Smooth muscle cell of the coronary artery (primary cell): ENCODE measurements at places on chromosomes 1 and 21. TPM values are rescaled to one million over a fixed set of nuclear protein-coding genes. Genes with fewer than 3 reads are reported as not detected.

Gene PGLYRP4
- total RNA-seq, result not detected in 2 replicates

Gene C1orf87
- total RNA-seq, result not detected in 2 replicates

Gene JUN
- total RNA-seq, result 62.8 and 63.2 TPM in 2 replicates

Gene DEPDC1
- 0.23 and 5.0 TPM in 2 replicates for total RNA-seq

Gene EFNA3
- 0.35 and 0.90 TPM in 2 replicates for total RNA-seq
